Kasumi-1 (cell line): ENCODE measurements at places on chromosomes 5 and 9.

DNA sequence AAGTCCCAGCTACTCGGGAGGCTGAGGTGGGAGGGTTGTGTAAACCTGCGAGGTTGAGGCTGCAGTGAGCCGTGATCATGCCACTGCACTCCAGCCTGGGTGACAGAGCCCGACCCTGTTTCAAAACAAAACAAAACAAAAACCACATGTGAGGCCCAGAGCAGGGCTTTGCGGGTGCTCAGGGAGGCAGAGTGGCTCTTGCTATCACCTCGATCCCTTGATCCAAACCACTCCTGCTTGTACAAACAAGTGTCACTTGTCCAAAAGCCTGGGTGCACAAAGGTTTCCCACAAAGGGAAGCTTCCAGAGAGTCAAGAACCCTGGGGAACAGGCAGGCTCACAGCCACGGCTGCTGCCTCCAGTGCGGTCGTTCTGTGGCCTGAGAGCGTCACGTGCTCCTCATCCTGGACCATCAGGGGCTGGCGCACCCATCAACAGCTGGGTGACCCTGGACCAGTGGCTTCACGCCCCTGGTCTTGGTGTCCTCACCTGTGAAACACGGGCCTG, 162.7 kb downstream of the C9orf50 start:
- peak; percentile 28 for DNase-seq

DNA sequence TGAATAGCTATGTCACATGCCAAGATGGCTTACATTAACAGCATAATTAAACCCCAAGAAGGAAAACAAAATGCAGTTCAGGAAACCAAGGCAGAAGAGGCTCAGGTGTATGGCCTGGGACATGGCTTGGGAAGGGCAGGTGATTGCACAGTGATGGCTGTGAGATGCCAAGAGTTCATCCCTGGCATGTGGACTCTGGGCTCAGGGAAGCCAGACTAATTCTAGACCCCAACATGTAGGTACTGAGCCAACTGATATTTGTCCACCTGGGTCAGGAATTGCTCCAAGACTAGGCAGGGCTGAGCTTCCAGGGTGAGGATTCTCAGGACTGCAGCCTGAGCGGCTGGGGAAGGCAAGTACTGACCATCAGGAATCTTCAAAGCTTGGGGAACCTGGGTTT, 218.4 kb upstream of the PIK3R1 start:
- DNase-seq: no peak

- DNase-seq: no peak
These were observed 264.3 kb downstream of the ARRDC3 start for GRCh38 chr5:91118796-91119195.

GRCh38 chr9:96188571-96188970, 113.4 kb downstream of the HSD17B3 start:
- no peak for DNase-seq

DNA sequence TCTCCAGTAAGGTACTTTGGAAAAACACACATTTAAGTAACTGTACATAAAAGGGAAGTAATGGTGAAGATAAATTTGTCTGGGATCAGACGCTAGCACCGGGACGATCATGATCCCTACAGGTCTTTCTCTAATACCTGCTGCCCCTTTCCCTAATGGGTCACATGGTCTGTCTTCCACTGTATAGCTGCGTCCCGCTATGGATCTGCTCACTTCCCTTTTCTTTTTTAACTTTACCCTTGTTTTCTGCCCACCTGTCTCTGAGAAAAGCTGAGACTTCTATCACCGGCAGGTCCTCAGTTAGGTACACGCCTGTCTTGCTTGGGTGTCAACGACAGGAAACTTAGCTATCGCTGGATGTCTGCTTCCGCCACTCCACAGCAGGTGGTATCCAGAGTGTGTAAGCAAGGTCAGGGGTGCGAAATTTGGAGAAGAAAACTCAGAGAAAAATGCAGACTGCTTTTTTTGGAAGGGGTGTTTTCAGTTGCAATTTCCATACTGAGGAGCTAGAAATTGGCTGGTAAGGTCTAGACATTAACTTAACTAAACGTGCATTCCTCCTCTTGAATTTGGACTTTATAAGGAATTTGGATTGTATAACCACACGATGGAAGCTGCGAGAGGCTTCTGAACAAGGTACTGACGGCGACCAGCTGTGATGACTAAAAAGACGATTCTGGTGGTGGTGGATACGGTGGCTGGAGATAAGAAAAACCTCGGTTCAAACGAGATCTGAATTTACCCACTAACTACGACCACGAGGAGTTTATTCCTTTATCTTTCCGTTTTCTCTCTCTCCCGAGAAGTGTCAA, 1.1 kb upstream of the ICE1 start:
- peak; percentile 6 for DNase-seq

DNA sequence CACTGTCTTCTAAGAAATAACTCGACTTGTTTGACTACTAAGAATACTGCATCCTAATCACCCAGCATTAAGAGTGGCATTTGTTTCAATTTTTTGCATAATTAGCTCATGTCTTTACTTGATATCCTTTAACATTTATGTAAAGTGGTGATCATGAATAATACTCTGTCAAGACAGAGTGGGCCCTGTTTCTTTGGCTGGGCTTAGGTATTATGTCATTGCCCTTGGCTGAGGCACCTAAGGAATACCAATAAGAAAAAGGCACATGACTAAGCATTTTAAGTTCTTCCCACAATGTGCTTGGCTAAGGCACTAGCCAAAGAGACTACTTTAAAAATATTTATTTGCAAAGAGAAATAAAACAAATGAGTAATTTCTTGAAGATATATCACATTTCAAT, 308.1 kb downstream of the CTNND2 start:
- DNase-seq: no peak

DNA sequence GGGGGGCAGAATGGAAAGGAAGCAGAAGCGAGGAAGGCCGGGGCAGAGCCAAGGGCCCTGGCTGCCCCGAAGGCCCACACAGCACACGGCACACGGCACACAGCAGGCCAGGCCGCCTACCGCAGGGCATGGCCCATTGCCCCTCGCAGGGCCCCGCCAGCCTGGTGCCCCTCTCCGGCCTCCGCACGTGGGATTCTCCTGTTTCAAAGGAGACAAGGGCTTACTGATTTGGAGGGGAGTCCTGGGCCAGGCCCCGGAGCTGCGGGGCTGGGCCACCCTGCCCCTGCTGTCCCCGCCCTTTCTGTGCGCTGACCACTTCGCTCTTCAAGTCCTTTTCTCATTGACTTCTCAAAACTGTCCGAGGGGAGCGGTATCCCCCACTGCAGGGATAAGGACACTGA, 7.7 kb upstream of the PHYKPL start:
- DNase-seq: no peak

GRCh38 chr5:42826757-42827515, 15.2 kb upstream of the SELENOP start:
- no peak for DNase-seq
